ENCODE measurements at places on chromosomes 12 and 14.

DNA sequence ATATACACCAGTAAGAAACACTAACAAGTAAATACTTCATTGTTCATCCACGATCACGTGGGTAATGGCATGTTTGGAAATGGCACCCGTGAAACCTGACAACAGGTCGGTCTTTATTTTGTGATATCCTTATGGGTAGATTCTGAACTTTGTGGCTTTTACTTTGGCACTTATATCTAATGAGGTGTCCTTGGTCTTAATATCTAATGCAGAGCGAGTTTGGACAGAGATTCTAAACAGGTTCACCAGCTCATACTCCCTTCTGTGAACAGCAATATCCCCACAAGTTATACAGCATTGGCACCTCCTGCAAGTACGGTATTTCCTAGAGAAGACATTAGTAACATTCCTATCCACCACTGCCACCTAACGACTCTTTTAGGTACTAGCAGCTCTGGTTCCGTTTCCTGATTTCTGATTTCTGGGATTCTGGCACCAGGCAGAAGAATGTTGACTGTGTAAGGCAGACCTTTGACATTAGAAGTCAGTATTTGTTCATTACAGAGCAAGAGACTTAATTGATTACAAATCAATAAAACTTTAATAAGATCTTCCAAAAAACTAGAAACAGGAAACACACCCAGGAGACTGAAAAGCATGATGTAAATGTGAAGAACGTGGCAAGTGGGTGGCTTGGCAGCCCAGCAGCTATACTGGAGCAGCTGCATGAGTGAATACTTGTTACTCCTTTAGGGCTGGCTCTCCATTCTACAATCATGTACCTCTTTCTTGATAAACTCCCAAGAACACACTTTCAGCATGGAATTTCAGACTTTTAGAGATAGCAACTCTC is 2.5 kb downstream of the ANG start:
- peak; percentile 73 for DNase-seq

- DNase-seq, result no peak
These were observed 6.0 kb downstream of the ALKBH2 start for GRCh38 chr12:109087250-109087649.

DNA sequence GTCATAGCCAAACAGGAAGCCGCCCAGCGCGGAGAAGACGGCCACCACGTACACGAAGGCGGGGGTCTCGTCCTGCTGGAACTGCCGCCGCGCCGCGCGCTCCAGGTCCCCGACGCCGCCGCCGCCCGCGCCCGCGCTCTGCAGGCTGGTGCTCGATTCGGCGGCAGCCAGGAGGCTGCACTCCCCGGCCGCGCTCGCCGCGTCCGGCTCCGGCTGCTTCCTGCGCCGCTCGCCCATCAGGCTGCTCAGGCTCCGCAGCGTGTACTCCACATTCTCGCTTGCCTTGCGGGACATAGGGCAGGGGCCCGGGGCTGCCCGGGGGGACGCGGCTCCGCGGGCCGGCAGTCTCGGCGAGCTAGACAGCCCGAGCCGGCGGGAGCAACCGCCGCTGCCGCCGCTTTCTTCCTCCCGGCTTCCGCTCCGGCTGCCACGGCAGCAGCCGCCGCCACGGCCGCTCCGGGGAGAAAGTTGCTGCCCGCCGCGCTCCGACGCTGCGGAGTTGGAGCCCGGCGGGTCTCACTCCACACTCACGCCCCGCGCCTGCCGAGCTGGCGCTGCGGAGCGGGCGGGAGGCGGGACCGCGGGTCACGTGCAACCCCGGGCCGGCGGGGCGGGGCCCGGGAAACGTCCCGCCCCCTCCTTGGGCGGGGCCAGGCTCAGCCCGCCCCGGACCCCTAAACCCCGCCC is at the start of gene SLC2A13:
Gene SLC2A13 (minus strand): TSS at position 567 of the 687 bp plus-strand sequence. CDS start 273 bp downstream, at position 294.
- DNase-seq, result peak; percentile 24

GRCh38 chr14:62947301-62947700 is 98.0 kb downstream of the KCNH5 start:
- no peak for DNase-seq

DNA sequence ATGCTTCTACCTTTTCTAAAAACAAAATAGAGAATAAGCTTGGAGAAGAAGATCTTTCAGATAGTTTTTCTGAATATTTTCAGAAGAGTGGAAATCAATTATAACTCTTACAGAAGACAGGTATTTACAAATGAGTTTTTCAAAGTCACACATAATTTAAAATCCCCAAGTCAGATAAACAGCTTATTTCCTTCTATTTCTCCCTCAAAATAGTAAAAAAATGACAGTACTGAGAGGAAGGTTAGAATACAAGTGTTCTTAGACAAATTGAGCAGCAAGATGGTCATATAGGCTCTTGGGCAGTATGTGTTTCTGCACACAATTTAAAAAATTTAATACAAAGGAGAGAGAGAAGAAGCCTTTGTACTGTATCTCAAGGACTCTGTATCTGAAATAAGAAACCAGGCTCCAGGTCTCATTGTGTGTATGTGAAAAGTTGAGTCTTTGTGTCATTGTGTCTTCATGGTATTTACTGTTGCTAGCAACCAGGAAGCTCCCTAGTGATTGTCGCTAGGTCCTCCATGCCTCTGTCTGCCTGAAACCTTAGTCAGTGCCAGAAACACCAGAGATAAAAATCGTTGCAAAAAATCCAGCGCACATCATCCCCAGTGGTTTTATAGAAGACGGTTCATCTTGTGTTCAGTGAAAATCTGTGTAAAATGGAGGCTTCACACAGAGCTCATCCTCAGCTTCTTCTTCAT is 12.9 kb upstream of the TUBA1A start:
- DNase-seq, result peak; percentile 92

- DNase-seq, result no peak
These were observed 1552.1 kb downstream of the AACS start for GRCh38 chr12:126617312-126617711.

GRCh38 chr12:119683413-119683812 is 15.5 kb downstream of the PRKAB1 start:
- DNase-seq, result peak; percentile 11

DNA sequence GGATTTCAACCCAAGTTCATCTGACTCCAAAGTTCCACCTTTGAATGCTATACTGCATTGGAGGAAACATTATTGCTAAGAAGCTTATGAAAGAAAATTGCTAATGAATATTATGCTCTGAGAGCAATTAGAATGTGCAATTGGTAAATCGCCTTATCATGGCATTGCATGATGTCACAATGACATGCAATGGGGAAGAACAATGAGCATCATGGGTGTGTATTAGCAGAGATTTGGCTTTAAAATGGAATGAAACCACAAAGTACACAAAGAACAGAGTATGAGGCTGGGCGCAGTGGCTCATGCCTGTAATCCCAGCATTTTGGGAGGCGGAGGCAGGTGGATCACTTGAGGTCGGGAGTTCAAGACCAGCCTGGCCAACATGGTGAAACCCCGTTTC is 34.7 kb downstream of the FOS start:
- DNase-seq, result no peak

DNA sequence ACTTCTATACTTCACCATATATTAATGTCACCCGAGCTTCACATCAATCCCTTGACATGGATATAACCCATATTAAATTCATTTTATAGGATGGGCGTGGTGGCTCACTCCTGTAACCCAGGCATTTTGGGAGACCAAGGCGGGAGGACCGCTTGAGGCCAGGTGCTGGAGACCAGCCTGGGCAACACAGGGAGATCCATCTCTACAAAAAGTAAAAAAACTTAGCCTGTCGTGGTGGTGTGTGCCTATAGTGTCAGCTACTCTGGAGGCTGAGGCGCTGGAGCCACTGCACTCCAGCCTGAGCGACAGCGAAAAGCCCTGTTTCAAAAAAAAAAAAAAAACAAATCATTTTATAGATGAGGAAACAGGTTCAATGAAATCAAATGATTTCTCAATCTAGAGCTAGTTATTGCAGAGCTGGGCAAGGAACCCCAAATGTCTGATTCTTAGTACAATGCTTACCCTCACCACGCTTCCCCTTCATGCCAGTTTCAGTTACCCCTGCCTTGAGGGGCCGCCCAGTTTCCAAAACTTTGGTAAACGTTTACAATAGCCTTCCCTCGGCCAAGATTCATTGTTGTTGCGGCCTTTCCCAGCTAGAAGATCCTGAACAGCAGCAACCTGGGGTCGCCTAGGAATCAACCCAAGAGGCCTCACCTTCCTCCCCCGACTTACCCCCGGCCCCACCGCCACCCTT is 751 bp downstream of the PSMB5 start:
- DNase-seq, result no peak

DNA sequence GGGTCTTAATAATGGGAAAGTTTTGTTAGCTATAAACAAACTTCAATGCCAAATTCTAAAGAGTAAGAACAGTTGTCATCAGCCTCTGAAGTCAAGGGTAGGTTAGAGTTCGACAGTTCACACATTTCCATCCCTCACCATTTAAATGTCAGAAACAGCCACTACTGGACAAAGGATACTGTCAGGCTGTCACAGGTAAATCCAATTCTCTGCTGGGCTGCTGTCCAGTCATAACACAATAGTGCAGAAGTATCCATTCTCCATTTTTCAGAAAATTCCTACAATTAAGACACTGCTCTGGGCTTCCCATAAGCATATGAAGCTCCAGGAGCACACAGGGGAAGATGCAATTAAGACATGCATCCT is 221.4 kb downstream of the RPS29 start:
- DNase-seq, result no peak

- DNase-seq, result no peak
These were observed 137.2 kb upstream of the PELI2 start for GRCh38 chr14:55980970-55981369.

DNA sequence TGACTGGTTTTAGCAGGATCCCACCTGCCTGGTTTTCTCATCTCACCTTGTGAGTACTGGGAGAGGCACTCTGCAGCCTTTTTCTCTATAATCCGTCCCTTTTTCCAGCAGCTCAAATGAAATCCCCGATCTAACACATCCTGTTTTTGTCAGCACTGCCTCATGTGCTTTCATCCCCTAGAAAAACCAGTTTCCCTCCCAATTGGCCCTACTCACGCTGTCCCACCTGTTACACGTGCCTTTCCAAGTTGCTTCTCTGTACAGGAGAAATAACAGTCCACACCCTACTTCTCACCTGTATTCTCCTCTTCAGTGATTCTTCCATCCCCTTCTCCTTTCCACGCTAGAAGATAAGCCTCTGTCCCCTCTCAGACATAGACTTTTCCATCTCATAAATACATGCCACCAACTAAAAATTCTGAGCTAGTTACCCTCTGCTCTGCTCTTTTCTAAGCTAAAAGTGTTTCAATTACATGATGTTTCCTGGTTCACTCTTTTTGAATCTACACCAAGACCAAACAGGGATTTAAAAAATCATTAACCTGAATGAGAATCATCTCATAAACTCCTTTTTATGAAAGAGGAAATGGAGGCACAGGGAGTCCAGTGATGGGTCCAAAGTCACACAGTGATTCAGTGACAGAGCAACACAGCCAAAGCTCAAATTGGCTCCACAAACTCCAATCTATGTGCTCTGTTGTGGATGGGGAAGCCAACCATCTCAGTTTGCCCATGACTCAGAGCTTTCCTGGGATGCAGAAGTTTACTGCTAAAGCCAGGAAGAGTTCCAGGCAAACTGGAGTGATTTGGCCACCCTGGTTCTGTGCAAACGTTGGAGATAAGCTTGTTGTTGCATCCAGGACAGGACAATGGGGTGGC is 240.0 kb upstream of the TMEM132C start:
- DNase-seq, result no peak

- DNase-seq, result no peak
These were observed 269.2 kb downstream of the KSR2 start for GRCh38 chr12:117699575-117699974.

DNA sequence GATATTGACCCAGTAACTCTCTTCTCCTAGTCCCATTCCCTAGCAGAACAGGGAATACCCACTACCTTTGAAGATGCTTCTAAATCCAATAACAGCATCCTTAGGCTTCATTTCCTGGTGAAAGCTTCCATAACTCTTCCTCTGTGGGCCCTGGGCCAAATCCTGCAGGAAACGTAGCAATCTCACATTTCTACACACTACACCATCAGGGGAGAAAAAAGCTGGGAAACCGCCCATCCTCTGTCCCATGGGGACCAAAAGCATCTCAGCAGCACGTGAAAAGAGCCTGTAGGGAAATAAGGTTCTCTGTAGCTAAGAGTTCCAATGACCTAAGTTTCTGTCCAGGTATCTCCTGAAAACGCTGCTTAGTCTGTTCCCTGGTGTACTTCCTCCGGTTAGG is 340.2 kb downstream of the DPF3 start:
- no peak for DNase-seq

DNA sequence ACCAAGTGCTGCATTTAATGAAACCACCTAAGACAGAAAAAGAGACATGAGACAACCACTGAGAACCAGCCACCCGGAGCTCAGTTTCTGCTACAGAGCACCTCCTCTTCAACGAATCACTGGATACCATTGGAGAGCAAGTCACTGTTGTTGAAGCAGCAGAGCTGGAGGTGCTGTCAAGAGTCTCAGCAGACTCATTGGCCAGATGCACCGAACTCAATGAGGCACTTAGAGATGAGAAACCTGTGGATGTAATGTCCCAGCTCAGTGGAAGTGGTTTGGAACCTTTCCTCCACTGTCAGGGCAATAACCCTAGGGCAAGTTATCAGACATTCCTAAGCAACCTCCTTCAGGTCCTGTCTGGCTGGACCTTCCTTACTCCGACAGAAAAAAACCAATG is 13.1 kb downstream of the NPC2 start:
- no peak for DNase-seq
